DMS153 (cell line): ENCODE measurements at places on chromosomes 7 and 10.

- DNase-seq, result no peak
These were observed 149.0 kb upstream of the TMEM106B start for GRCh38 chr7:12062062-12062461.

- no peak for DNase-seq
These were observed 203.8 kb upstream of the SVIL start for GRCh38 chr10:29838539-29838938.

DNA sequence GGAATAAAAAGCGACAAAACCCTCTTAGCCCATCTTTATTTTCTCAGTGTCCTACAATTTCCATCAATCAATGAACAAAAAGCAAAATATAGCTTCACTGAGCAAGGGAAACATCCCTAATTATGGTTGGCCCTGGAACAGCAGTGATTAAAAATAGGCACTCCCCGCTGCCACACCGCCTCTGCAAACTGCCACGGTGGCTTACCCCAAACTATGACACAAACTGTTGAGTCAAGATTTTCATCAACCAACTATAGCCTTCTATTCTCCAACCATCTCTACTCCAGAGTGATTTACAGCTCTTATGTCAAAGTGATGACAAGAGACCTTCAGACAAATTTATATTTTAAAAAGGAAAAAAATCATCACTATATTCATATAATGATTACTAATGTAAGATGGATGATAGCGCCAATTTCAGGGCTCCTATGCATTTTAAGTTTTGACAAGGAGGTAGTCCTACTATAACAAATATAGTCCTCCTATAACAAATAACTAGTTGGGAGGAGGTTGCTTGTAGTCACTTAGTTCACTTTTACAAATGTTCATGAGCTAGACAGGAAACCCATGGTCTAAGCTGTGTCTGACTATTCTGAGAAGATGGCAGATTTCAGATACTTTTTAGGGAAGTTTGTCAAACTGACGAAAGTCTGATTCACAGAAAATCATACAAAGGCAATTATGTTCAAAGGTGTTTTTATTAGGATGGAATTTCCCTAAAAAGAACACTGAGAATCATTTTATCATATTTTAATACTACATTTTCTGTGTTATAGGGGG lies 26.3 kb downstream of the DENND11 start:
- no peak for DNase-seq

- no peak for DNase-seq
These were observed 5.8 kb upstream of the FAM3C start for GRCh38 chr7:121401896-121402295.

- no peak for DNase-seq
These were observed 5.8 kb upstream of the METTL27 start for GRCh38 chr7:73847941-73848723.

DNA sequence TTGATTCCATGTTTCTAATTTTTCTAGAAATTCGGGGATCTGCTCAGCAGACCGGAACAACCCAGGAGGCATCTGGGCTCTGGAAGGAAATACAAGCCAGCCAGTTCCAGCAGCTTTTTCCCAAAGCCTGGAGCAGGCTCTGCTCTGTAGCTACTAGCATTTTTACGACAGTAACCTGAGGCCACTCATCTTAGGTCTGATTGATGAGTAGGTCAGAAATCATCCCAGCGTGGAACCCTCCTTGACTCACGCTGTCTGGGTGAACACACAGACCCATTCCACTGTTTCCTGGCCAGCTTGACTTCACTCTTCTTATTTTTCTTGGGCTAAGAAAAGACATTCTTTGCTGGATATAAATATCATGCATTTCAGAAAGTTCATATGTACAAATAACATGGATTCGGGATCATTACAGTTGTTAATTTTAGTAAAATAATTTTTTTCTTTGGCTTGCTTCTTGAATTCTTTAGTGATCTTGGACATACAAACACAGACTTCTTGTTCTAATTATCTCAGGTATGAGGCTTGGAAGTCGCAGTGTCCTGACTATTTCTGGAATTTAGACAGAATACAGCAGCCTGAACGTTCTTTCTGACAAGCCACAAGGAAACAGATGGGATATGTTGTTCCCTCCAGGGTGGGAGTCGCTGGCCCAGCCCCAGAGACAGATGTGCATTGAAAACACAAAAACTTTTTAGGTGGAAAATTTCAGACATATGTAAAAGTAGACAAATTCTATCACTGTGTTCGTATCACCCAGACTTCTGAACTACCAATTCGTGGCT lies 54.6 kb upstream of the PITRM1 start:
- DNase-seq, result no peak

GRCh38 chr7:127146746-127147536 lies 105.8 kb downstream of the GRM8 start:
- no peak for DNase-seq

- no peak for DNase-seq
These were observed 5.3 kb upstream of the IL2RA start for GRCh38 chr10:6067457-6067856.

GRCh38 chr10:121332829-121333765 lies 265.1 kb downstream of the FGFR2 start:
- no peak for DNase-seq

- no peak for DNase-seq
These were observed 269.9 kb upstream of the IMMP2L start for GRCh38 chr7:111832174-111832573.

GRCh38 chr7:29084832-29085231 lies 61.5 kb downstream of the CPVL start:
- no peak for DNase-seq

DNA sequence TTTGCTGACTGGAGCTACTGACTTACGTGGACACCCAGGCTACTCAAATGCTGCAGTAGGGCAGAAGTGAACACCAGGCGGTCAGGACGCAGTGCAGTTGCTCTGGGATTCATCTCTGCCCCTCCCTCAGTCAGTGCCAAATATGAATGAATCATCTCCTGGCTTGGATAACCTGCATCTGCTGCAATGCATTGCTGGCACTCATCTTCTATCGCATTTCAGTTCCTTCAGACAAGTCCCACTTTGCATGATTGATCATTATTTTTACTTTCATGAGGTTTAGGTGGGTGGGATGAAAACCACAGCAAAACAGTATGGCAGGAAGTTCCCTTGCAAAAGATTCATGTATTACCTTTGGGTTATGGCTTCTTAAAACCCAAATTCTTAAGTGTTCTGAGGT lies 224.6 kb upstream of the NRP1 start:
- no peak for DNase-seq

GRCh38 chr10:69865450-69865849 lies 63.7 kb downstream of the COL13A1 start:
- DNase-seq, result no peak

GRCh38 chr7:123622660-123623386 lies 21.2 kb downstream of the ASB15 start:
- peak; percentile 97 for DNase-seq

DNA sequence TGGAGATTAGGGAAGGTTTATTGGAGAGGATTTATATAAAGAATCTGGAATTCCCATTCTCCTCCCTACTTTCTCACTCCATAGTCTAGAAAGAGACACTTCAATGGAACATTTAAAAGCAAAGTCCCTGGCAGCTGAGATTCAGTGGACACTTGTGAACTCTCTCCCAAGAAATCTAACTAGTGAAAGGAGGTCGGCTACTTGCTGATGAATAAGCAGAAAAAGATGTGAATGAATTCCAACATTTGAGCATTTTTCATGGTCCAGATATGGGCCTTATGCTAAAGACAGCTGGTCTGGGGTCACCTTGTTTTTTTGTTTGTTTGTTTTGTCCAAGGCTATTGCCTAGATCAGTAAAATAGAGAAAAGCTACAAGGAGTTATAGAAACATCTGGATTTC lies 141.1 kb upstream of the LRRTM3 start:
- DNase-seq, result no peak

GRCh38 chr7:121273467-121274167 lies 55.2 kb upstream of the WNT16 start:
- DNase-seq, result no peak

DNA sequence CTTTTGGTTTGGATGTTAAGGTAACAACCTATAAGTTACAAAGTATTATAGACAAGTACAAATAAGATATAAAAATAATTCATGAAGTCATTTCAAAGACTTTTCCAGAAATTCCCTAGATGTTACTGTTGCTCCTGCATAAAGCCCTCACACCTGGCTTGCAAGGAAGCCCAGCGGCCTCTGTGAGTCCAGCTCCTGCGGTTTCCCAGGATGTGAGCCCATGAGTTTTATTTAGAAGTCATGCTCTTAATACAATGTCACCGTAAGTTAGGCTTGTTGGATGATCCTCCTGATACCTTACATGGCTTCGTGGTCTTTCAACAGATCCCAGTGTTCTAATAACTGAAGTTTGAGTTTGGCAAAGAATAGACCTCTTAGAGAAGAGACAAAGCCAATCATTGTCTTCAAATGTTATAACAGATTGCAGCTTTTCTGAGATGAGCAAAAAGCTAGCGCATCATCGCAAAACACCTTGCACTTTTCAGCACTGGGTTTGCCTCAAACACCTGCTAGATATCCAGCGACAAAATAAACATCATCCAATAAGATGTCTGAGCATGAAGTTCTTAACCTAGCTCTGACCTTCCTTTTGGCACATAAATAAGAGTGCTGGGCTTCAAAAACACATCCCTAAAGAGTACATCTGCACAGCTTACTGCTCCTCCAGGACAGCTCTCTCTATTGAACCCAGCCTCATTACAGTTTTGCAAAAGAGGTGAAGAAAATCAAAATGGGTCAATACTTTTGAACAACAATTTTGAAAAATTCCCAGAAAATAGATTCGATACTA lies 3.6 kb downstream of the FAM171A1 start:
- DNase-seq, result no peak

DNA sequence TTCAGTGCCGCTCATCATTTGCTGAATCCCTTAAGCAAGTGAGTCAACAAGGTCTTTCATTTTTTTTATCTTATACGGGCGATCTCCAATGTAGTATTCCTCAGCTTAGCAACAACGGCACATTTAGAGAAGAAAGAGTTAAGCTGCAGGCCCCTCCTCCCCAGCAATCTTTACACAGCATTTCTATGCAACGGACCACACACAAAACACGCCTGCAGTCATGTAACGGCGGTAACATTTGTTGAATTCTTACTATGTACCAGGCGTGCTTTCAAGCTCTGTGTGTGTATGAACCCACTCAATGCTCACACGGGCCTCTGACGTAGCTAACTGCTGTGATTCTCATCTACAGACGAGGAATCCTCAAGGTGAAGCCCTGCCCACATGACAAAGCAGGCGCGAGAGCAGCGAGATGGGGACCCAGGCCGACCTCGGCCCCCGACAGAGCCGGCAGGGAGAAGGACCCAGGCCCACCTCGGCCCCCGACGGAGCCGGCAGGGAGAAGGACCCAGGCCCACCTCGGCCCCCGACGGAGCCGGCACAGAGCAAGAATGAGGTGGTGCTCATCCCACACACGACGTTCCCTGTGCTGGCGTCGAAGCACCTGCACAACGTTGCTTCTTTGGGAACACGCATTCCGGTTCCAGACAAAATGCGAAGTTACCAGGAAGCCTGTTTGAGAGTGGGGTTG lies 240.7 kb downstream of the ZMYND11 start:
- no peak for DNase-seq

DNA sequence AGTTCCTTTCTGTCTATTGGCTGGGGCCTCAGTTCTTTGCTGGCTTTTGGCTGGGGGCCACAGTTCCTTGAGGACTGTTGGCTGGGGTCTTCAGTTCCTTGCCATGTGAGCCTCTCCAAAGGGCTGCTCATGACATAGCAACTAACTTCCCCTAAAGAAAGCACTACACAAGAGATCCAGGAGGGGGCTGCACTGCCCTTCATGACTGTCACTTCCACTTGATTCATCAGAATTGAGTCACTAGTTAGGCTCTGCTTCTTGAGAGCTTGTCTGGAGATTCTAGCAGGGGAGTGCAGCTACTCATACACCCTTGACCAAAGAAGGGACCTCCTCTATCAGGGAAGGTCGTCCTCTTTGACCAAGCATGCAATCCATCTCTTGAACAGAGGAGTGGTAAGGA lies 38.0 kb upstream of the MKX start:
- no peak for DNase-seq
